Stimulated activated CD4-positive, alpha-beta T cell treated with anti-CD3 and anti-CD28 coated beads, Interleukin-15, amount 100 ng/mL, for 1 hour (primary cell): ENCODE measurements at places on chromosomes 13 and 19.
A peak's percentile ranks its signal among the peaks of the same experiment; 100 is the strongest.

GRCh38 chr19:43464134-43464775 lies 1.2 kb downstream of the LYPD3 start:
- DNase-seq: peak; percentile 68

DNA sequence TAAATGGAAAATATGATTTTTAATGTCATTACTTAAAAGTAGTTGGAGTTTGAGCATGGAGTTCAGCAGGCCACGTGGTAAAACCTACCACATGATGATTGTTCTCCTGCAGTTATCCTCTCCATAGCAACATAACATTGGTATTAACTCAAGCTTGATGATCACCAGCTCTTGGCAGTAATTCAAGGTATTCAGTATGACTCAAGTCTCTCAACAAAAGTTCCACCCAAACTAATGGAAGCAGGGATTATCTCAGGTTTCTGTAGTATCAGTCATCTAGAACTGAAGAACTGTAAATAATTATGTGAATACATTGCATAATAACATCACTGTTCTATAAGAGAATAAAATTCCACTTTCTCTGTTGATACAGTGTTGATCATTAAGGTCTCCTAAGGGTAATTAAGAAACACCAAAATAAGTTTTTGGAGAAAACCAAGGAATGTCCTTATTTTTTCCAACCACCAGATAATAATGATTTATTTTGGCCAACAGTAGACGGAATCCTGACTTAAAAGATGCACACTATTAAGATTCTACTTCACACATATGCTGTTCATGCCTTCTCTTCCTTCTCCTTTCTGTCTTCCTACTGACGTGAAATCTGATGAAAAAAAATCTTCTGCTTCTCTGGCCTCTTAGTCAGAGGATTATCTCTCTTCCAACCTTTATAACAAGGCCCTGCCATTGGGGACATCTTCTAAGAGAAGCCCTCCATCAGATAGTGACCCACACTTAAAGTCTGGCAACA lies 1092.3 kb downstream of the EFNB2 start:
- DNase-seq: no peak

DNA sequence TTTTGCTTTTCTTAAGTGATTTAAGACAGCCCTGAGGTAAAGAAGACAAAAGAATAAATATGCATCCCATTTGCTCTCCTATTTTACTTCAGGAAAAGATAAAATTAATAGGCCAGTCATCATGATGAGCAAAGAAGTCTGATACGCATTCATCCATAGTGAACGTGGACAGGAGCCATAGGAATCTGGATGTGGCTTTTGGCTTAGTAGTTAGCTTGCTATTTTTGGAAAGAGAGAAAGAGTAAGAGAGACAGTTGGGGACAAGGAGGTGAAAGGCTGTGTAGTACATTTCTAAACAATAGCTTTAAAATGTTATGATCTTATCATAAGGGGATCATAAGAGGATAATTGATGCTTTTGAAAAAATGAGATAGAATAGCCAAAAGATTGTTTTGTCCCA lies 545.2 kb downstream of the IRS2 start:
- DNase-seq: no peak

DNA sequence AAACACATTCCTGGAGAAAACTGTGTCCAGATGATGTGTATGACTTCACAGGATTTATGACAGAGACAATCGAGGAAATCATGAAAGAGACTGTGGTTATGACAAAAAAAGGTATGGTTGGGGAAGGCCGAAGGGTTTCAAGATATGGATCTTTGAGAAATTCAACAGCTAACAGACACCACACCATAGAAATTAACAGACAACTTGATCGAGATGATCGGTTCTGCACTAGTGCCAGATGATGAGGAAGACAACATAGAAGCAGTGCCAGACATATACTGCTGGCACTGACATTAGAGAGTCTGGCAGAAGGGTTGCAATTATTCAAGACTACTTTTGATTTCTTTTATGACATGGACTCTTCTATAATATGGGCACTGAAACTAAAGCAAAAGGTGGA lies 37.2 kb downstream of the KCNRG start:
- no peak for DNase-seq

- DNase-seq: no peak
Measured at GRCh38 chr19:46141421-46141820, 6.6 kb upstream of the IGFL2 start.

GRCh38 chr13:40465015-40465390 lies 201.4 kb downstream of the FOXO1 start:
- DNase-seq: no peak

- peak; percentile 67 for DNase-seq
Measured at GRCh38 chr19:36418287-36419001, at the start of gene ZFP82. ZFP82 (minus strand) TSS chr19:36418644; CDS start chr19:36409789, 8,855 bp downstream.

DNA sequence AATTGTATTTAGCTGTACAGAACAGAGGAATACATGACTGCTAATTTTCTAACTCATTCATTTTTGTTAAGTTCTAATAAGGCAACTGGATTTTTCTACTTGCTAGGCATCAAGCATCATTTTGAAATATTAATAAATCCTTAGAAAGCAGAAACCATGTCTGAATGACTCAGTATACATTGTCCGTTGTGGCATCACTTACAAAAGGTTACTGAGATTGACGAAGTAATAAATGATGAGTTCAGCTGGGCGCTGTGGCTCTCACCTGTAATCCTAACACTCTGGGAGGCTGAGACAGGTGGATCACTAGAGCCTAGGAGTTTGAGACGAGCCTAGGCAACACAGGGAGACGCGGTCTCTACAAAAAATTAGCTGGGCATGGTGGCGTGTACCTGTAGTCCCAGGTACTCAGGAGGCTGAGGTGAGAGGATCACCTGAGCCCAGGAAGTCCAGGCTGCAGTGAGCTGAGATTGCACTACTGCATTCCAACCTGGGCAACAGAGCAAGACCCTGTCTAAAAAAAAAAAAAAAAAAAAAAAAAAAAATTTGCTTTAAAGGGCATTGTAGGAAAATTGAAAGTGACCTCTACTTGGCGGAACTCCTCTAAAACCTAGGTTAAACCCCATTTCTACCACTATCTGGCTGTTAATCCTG lies 36.6 kb downstream of the LHFPL6 start:
- no peak for DNase-seq

DNA sequence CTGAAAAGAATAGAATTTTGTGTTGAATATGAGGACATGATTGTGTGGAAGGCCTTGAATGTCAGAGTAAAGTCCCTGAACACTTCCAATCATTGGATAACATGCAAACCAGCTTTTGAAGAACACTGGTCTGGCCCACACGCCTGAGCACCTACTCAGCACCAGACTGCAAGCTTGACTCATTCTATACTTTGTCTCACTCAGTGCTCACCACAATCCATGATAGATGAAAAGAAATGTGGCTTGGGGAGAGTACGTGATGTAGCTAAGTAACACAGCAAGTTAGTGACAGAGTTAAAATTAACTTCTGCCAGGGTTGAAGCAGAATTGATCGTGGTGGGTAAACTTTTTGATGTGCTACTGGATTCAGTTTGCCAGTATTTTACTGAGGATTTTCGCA lies 12.0 kb downstream of the DLEU7 start:
- DNase-seq: no peak

DNA sequence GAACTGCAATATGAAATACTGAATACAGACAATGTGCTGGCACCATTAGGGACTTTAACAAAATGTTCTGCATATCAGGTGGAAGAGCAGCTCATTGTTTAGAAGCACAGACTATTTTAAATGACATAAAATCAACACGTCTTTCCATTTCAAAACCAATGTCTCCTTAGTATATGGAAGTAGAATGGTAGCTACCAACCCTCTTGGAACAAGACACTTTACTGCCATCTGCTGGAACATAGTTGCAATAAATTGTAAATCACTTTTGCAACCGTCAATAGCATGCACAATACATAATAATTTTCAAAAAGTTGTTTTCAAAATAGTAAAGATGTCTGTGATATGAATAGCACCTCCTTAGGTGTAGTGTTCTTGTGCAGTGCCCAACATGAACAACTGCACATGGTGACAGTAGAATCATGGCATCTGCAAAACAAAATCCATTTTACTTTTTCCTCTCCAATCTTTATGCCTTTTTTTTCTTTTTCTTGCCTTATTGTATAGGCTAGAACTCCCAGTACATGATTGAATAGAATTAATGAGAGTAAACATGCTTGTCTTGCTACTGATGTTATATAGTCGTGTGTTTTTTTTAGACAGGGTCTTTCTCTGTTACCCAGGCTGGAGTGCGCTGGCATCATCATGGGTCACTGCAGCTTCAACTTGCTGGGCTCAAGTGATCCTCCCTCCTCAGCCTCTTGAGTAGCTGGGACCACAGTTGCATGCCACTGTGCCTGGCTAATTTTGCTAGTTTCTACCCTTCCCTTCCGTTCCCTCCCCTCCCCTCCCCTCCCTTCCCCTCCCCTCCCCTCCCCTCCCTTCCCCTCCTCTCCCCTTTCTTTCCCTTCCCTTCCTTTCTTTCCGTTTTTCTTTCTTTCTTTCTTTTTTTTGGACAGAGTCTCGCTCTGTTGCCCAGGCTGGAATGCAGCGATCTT lies 7.8 kb upstream of the LYPD5 start:
- DNase-seq: no peak

- no peak for DNase-seq
Measured at GRCh38 chr13:41312176-41312500, 1.1 kb downstream of the NAA16 start.

GRCh38 chr19:38262585-38263268 lies 1.6 kb upstream of the SPINT2 start:
- DNase-seq: no peak

- DNase-seq: no peak
Measured at GRCh38 chr19:51668216-51668615, 21.6 kb upstream of the SIGLEC14 start.

DNA sequence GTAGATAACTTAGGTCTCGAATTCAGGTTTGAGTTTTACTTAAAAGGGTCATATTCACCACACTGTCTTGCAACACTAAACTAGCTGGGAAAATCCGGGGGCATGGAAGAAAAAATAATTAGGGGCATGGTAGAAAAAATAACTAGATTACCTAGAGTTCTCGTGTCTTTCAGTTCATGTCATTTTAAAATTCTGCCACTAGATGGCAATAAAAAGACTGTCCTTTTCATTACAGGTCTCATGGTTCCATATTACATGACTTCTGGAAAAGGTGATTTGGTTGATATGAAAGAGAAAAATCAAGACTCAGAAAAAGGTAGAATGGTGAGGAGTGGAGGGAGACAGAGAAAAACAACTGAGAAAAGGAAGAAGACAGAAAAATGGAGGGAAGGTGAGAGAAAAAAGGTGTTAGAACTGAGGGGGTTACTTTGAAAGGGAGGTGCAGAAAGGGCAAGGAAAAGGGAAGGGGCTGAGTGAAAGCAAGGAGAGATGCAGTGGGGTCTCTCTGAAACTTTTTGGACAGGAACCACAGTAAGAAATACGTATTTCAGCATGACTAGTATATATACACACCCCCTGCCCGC lies 299.0 kb downstream of the KLF12 start:
- no peak for DNase-seq

- no peak for DNase-seq
Measured at GRCh38 chr19:29767039-29767735, 44.6 kb upstream of the CCNE1 start.
